ENCODE measurements at places on chromosomes 7 and 10.

DNA sequence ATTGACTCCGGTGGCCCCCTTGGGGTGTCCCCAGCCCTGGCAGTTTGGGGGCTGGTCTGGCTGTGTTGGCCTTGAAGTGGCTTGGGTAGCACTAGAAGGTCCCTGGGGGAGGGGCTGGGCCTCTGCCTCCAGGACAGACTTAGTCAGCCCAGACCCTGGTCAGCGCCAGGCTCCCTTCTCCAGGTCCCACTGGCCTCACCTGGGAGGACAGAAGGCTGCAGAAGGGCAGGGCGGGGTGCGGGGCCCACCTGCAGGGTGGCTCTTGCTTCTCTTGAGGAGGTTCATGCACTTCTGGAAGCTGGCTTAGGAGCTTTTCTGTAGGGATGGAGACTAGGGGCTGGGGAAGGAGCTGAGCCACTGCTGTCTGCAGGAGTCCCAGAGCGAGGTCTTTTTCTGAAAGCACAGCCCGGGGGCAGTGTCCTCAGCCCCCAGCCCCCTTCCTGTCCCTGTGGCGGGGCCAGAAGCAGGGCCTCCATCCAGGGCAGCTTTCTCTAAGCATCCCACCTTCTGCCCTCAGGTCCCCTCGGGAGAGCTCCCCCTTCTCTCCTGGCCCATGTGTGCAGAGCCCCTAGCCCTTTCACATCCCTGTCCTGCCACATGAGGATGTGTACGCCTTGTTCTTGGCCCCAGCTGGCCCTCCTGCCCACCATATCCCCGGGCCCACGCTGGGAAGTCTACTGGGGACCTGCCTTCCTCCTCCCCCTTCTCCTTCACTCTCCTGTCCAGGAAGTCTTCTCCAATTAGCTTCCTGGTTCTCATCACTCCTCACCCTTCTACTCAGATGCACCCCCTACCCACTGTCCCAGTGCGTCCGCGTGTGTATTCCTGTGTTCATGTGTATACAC, 11.0 kb downstream of the TBATA start:
- no peak for DNase-seq

- DNase-seq = no peak
These were observed 66.5 kb upstream of the TCF7L2 start for GRCh38 chr10:112883360-112884178.

GRCh38 chr7:148201992-148202391, 388.6 kb upstream of the C7orf33 start:
- DNase-seq = no peak

- no peak for DNase-seq
These were observed 8.1 kb downstream of the CCDC6 start for GRCh38 chr10:59898125-59898835.

GRCh38 chr10:129741978-129742741, 221.9 kb downstream of the EBF3 start:
- DNase-seq = no peak

GRCh38 chr10:98045785-98046389, 15.5 kb upstream of the CRTAC1 start:
- peak; percentile 63 for DNase-seq

DNA sequence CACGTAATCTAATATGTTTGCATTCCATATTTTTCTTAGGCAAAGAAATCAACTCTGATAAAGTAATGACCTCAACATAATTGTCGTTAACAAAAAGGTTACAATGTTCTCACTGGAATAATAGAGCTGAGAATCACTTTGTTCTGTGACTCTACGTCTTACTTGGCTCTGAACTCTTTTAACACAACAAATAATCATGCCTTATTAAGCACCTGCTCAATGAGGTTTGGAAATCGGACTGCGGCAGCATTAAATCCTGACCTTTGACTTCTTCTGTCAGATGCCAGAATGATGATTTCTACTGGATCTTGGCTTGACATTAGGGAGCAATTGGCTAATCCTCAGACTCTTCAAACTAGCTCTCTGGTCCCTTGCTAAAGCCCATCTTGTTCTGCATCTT, 233.6 kb downstream of the SEMA3D start:
- DNase-seq = no peak

DNA sequence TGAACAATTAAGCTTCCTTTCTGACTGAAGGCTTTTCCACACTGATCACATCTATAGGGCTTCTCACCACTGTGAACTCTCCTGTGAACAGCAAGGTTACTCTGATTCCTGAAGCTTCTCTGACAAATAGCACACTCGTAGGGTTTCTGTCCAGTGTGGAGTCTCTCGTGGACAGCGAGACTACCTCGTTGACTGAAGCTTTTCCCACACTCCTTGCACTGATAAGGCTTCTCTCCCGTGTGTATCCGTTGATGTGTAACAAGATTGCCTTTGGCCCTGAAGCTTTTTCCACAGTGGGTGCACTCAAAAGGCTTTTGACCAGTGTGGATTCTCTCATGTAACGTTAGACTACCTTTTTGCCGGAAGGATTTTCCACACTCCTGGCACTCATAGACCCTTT, 4.4 kb downstream of the ZNF32 start:
- no peak for DNase-seq

GRCh38 chr7:152709287-152710152, 33.6 kb upstream of the XRCC2 start:
- no peak for DNase-seq

DNA sequence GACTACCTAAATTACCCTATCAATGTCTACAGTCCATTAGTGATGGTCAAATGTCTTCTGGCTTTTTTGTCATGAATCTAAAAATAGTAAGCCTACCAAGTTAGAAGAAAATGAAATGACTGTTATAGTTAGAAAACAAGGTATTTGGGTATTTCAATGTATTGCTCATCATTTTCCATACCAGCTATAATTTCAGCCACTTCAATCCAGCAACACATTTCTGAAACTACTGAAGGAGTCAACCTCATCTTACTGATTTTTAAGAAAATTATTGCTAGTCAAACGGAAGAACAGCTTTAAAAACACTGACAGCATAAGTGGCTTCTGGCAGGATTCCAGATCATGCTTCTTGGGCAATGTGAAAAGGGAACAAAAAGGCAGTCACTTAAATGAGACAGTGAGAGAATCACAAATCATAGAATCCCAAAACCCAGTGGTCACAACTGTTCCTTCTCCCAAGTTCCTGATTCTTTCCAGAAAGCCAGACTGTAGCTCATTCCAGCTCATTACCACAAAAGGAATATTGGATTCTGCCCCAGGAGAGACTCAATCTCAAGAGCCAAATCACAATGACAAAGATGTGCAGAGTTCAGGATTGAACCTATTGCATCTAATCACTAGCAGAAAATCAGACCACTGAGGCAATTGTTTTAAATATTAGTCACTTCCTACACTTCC, 61.2 kb upstream of the LRRN3 start:
- no peak for DNase-seq

DNA sequence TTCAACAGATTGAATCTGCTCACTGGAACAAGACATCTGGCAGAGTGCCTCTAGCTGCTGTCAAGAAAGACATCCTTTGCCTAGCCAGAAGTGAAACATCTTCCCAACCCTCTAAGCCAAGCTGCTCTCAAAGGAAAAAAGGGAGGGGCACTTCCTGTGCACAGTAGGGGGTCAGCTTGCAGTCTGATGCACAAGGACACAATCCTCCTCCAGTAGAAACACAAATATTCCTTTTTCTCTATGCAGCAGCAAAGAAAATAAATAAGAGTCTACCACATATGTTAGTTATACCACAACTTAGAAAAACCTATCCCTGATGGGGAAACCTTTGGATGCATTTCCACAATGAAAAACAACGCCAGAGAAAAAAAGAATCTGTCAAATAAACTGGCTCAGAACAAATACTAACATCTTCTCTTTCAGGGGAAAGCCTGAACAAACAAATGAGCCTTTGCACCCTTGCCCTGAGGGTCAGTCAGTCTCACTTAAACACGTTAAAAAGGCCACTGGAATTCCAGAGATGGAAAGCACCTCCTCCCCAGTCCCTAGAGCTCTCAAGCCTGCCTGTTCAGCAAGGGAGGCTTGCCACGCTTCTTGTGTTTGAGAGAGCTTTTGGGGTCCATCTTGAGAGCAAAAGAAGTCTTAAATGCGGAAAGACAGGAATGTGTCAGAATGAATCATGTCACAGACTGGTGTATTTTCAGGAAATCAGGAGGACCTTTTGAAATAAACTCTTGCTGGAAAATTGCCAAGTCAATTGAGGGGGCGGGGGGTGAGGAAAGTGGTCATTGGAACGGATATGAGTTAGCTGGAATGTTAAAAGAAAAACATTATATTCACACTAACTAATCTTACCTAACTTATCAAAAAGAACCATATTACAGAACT, 7.5 kb downstream of the LAMB1 start:
- peak; percentile 22 for DNase-seq

GRCh38 chr7:154753226-154753625, 249.7 kb downstream of the PAXIP1 start:
- no peak for DNase-seq

DNA sequence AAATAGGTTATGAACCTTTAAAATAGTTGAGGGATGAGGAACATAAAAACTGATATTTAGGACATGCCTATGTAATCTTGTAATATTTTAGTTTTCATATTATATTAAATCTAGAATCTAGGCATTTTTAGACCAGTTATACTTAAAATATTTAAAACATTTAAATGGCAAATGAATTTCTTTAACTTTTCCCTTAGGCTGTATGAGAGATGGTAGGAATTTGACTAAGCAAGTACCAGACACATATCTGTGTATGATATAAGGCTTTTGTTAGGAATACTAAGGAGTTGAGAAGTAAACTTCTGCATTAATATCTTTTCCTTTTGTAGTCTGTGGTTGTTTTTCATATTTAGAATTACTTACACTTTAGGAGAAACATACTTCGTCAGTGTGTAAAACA, 25.1 kb downstream of the SEPTIN7 start:
- no peak for DNase-seq

DNA sequence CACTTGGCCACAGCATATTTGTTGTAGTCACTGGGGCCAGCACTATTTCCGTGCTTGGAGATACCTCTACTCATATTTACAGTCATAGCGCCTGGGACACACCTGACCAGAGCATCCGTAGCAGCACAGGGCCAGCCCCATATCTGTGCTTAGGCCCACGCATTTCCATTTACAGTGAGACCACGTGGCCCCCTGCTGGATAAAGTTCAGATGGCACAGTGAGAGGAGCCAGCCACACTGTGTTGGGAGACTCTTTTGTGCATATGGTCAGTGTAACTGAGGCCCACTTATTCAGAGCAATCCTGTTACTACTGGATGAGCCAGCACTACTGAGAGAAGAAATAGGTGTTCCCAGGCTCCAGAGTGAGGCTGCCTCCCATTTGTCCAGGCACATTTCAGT, 455.3 kb downstream of the REEP3 start:
- DNase-seq = peak; percentile 86

DNA sequence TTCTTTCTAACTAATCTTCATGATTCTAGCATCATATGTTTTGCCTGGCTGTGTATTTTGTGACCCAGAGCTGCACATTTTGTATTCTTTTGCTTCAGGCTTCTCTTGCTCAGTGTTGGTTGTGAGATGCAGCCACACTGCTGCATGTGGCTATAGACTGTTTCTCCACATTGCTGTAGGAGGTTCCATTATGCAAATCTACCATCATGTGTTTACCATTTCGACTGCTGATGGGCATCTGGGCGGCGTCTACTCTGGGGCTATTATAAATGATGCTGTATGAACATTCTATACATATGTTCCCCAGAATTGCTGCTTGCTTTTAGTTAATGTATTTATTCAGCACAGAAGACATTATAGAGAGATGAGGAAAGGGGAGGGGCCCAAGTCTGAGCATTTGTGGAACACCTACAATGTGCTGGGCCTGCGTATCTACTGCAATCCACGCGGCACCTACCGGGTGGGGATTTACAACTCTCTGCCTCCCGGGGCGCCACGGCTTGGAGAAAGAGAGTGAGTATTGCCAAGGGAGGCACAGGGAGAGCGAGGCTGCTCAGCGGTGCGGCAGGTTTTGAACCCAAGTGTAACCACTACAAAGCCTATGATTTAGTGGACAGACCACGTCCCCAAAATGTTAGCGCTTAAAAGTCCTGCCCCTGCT, 172.5 kb downstream of the PRKAG2 start:
- no peak for DNase-seq

DNA sequence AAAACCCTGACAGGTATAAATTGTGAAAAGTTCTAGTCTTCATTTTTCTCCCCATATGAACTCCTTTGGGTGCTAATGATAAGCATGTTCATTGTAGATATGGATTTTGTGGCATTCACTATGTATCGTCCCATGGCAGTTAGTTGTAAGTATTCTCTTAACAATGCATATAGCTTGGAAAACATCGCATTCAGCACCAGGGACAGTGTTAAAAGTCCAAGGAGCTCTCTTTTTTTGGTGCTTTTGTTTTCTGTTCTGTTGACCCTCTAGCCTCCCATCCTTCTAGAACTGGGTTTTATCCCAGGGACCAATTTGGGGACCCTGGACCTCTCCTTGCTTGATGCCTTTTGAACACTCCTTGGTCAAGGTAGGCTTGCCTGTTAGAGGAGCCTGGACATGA, 37.7 kb downstream of the INSYN2A start:
- DNase-seq = no peak

DNA sequence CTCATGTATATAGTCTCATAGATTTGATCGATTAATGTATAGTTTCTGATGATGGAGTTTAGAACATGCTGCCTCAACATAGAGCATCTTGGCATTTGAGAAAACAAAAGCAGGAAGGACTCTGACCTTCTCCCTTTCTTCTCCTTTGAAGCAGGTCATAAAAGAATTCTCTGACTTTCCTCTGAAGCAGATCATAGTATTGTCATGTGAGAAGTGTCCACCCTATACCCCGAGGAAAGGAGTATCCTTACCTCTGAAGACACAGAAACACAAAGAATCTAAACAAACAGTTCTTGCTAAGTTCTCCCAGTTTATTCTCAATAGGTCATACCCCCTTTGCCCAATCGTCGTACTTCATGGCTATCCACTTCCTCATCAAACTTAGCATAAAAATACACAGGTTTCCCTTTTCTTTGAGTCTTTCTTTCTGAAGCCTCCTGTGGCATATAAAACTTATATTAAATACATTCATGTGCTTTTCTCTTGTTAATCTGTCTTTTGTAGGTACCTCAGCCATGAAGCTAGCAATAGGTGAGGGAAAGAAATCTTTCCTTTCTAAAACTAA, 194.9 kb downstream of the REEP3 start:
- DNase-seq = no peak

- no peak for DNase-seq
These were observed 197.5 kb downstream of the GPAM start for GRCh38 chr10:111986079-111986478.

- DNase-seq = no peak
These were observed 4.7 kb upstream of the EBF3 start for GRCh38 chr10:129968853-129969183.

- DNase-seq = no peak
These were observed 917.8 kb upstream of the ZNF722 start for GRCh38 chr7:63080831-63081230.

DNA sequence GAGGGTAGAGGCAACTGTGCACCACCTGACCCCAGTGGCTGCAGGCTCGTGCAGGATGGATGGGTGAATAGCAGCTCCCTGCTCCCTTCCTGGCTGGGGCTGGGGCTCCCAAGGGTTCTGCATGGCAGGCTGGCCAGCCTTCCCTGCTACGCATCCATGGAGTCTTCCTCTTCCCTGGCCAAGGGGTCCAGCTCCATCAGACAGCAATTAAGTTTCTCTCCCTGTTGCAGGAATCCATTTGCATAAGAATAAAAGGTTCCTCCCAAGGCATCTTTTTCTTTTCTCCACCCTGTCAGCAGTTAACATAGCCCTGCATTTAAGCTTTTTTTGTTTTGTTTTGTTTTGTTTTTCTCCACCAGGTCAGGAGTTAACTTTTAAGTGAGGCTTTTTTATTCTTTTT, 10.0 kb upstream of the CPA2 start:
- DNase-seq = no peak

GRCh38 chr10:49167425-49168170, 20.6 kb downstream of the TMEM273 start:
- no peak for DNase-seq

All from Calu3 (cell line).